HFFc6 (cell line): ENCODE measurements at places on chromosomes 7 and 10. TPM values are rescaled to one million over a fixed set of nuclear protein-coding genes. Genes with fewer than 3 reads are reported as not detected.

Gene CCDC201
- not detected in 3 replicates for total RNA-seq

Gene CALHM3
- total RNA-seq: 0.12 to 0.18 TPM in 2 of 3 replicates, not detected in the other

Gene SPDYE2
- not detected in 2 replicates for total RNA-seq

Gene CRYGN
- not detected in 3 replicates for total RNA-seq

Gene PSD
- 0.66 to 1.1 TPM (median 0.92 TPM) in 3 replicates for total RNA-seq

Gene VIPR2
- total RNA-seq: not detected in 3 replicates

Gene AKR1E2
- total RNA-seq: 0.24 to 0.92 TPM (median 0.59 TPM) in 3 replicates

Gene NUPR2
- not detected in 3 replicates for total RNA-seq

Gene MRC1
- total RNA-seq: 0.05 TPM in 1 of 3 replicates, not detected in the others

Gene SPRN
- 0.43 to 2.7 TPM (median 2.4 TPM) in 3 replicates for total RNA-seq

GRCh38 chr10:121138112-121138860 lies 287.1 kb downstream of the WDR11 start:
- no peak for DNase-seq

GRCh38 chr10:5449823-5450222 lies 37.5 kb downstream of the NET1 start:
- DNase-seq: peak; percentile 82

- no peak for DNase-seq
Observed at GRCh38 chr7:114715907-114716306, 206.0 kb upstream of the MDFIC start.

DNA sequence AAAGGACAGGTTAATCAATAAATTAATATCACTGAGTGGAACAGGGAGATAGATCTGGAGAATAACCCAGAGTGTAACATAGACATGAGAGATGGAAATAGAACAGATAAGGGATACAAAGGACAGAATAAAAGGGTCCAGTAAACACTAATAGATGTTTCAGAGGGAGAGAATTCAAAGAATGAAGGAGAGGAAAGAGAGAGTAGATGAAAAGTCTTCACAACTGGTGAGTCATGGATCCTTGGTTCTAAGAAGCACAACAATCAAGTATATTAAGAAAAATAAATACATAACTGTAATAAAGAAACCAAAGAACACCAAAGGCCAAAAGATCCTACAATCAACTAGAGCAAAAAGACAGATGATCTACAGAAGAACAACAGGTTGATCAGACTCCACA lies 66.3 kb downstream of the BEND7 start:
- DNase-seq: no peak

GRCh38 chr10:132110111-132110521 lies 44.4 kb downstream of the JAKMIP3 start:
- DNase-seq: no peak

GRCh38 chr10:69449841-69450240 lies 1.4 kb upstream of the TSPAN15 start:
- peak; percentile 53 for DNase-seq

DNA sequence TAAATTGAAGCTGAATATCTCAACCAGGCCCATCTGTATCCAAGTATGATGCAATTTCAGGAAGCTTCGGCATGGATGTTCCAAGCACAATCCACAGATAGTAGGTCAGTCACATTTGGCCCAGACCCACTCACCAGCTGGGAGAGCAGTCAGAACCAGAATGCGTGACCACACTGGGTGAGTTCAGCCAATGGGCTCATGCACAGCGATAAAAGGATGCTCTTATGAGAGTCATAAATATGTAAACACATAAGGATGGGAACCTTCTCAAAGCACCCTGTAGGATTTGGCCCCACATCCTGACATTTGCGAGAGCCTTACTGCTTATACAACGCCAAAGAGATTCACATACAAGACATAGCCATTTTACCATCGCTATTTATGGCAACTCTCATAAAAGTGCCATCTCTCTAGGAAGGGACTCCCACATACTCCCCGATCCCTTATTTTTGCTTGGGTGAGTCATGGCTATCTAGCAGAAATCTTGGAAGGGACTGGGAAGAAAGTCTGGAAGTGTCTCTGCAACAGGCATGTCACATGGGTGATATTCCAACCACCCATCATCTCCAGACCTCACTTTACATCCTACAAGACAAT lies 3.0 kb downstream of the AFAP1L2 start:
- peak; percentile 54 for DNase-seq

GRCh38 chr10:10786109-10787090 lies 231.3 kb upstream of the CELF2 start:
- no peak for DNase-seq

DNA sequence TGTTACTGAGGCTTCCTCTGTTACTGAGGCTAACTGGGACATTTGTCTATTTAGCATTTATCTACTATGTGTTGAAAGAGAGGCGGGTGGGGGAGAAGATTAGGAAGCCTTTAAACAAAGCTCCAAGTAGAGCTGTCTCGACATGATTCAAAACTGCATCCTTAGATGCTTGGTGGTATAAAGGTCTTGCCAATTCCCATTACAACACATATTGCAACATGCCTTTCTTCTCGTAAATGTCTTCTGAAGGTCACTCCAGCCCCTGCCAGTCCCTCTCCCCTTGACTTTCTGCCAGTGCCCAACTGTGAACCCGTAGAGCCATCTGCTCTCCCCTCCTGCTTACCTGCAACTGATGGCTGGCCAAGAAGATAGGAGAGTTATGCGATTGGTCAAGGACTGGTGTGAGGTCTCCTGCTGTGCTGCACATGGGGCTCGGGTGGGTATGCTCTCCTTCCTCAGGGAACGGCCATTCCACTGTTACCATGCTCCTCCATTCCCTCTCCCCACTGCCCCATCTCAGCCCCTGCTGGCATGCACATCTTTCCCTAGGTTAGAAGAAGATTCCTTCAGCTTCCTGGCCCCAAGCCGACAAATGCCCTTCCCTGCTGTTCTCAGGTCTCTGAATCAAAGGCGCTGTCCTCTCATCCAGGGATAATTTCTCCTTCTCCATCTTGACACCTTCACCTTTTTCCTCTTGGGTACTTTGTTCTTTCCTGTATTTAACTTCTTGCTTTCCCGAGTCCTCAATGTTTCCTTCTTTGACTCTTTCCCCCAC lies 43.6 kb upstream of the ZNF32 start:
- no peak for DNase-seq

DNA sequence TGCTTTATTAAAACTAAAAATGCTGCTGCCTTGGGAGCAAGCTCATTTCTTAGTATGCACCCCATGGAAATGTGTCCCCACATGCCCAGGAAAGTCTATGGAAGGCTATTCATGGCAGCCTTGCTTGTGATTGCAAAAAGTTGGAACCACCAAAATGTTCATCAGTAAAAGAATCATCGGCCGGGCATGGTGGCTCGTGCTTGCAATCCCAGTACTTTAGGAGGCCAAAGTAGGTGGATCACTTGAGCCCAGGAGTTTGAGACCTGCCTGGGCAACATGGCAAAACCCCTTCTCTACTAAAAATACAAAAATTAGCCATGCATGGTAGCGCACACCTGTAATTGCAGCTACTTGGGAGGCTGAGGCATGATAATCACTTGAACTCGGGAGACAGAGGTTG lies 79.8 kb downstream of the ARHGAP22 start:
- DNase-seq: no peak

DNA sequence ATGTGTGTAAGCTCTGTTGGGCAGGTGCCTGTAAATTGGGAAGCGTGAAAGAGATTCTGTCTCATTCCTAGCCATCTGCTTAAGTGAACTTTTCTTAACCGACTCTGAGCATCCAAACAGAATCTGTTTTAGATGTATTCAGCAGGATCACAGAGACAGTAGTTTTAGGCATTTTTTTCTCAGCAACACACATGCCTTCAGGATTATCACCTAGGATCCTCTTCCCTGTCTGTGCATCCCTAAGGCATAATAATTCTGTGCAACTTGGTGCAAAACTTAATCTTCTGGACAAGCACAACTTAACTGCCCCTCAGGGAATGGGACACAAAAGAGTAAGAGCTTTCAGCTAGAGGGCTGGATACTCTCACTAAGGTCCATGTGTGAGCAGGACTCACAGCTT lies 284.8 kb downstream of the C7orf25 start:
- no peak for DNase-seq

DNA sequence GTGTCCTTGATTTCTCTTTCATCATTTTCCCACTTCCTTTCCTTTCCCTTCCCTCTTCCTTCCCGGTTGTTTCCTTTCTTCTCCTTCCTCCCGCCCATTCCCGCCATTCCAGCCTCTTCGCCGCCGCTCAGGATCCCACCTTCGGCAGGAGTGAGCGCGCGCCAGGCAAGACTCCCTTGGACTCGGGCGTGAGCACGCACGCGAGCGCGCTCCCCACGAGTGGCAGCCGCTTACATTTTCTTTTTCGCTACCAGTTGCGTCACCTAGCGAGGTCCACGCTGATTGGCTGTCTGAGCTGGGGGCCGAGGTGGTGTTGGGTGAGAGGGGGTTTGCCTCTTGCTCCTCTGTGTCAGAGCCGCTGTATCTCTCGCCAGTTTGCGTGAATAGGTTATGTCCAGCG lies 11.8 kb downstream of the ZAN start:
- DNase-seq: peak; percentile 32

- DNase-seq: no peak
Observed at GRCh38 chr7:53473371-53473770, 437.9 kb downstream of the POM121L12 start.

GRCh38 chr7:146115851-146116520 lies 615 bp upstream of the CNTNAP2 start:
- no peak for DNase-seq

- DNase-seq: no peak
Observed at GRCh38 chr10:12207114-12207513, 11.1 kb downstream of the CDC123 start.

DNA sequence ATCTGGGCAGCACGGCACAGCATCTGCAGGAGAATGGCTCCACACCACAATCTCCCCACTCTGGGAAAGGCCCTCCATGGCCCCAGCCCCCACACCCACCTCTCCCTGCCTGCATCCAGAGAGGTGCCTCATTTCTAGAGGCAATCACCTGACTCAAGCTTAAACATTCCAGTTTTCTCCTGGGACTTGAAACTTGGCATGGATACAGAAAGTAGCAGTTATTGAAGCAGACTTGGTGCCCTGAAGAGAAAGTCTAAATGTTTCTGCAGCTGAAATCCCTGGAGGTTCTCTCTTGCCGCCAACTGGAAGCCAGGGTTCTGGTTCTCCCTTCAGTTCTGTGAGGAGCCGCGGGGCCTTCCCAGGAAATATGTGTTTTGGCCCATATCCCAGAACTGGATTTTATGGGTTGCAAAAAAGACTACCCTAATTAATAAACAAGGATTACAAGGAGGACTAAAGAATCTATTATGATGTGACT lies 122.8 kb downstream of the SKIDA1 start:
- peak; percentile 60 for DNase-seq

DNA sequence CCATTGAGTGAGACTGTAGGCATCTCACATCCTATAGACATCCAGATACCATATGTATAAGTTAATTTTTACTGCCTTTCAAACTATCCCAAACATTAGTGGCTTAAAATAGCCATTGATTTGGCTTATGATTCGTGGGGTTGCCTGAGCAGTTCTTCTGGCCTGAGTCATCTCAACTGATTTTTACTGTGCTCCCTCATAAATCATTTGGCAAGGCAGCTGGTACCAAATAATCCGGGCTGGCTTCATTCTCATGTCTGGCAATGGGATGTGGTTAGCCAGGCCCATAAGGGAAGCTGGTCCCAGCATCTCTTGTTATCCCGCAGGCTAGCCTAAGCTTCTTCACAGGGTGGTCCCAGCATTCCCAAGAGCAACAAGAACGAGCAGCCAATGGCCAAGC lies 6.7 kb upstream of the LRGUK start:
- DNase-seq: peak; percentile 25

- DNase-seq: peak; percentile 75
Observed at GRCh38 chr10:22681783-22682183, 32.6 kb downstream of the PIP4K2A start.

- no peak for DNase-seq
Observed at GRCh38 chr7:904847-905246, 28.5 kb downstream of the GET4 start.

DNA sequence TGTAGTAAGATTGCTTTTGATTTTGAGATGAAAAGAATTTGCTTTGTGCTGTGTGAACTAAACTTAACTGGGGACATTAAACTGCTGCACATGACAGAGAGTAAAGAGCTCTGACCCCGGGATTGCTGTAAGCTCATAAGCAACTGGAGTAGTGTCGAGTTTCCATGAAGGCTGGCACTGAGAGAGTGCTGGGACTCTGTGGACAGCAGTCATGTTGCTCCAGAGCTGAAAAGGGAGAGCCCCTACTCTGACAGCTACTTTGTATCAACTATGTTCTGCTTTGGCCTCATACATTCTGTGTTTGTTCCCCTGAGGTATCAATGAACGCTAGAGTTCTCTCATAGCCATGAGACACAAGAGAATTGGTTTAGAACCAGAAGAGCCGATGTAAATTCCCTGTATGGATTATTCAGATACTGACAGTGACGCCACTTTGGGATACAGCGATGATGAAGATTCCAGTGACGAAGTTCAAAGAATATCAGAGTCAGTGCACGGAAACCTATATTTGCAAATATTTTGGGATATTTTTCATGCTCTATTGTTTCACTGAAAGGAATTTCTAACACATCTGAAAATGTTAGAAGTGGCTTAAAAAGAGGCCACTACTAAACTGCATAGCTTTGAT lies 185.9 kb upstream of the DKK1 start:
- DNase-seq: no peak

DNA sequence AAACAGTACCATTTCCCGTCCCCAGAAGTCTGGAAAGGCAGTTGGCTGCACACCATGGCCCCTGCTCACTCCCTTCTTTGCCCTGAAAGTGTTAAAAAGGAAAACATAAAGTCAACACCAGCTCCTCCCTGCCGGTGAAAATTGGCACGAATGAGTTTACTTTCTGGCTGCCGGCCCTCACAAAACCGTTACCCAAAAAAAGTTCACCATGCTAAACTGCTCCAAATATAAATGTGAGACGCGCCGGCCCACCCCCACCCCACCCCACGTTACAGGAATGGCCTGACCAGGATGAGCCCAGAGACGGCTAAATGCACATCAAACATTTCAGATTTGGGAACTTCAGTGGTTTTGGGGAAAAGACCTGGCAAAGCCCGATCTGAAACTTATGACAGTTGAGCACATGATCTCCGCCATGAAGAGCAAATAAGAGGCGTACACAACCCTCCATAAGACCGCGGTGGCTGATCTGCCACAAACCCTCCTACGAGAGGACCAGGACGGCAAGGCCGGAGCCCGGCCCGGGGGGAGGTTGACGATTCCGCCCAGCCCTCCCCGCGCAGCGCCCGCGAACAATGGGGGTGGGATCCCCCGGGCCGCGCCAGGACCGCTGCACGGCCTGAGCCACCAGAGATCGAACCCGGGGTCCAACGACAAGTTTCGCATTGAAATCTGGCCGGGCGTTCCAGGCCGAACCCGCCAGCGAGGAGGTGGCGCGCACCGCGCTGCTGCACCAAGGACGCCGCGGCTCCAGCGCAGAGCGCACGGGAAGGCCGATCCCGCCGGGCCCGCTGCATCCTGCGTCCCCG lies 952 bp downstream of the DIP2C start:
- peak; percentile 37 for DNase-seq

- DNase-seq: no peak
Observed at GRCh38 chr7:6613706-6614105, 1.7 kb upstream of the ZNF853 start.

GRCh38 chr10:17290226-17290625 lies 62.2 kb downstream of the VIM start:
- DNase-seq: no peak

DNA sequence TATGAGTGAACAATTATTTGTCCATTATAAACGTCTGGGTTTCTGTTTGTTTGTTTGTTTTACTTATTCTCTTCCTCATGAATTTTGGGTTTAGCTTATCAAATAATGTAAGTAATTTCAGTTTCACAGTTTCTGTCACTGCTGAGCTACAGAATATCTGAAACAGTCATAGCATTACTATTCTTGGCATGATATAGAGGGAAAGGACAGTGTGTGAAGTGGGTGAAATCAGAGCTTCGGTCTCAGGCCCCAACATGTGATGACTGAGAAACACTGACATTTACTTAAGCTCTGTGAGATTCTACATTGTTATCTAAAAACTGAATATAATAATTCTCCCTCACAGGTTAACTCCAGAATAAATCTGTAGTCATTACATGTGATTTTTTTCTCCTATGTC lies 8.8 kb upstream of the OR6V1 start:
- no peak for DNase-seq
